IMR-90 (cell line): ENCODE measurements at places on chromosomes 6 and 20. TPM values are rescaled to one million over a fixed set of nuclear protein-coding genes. Genes with fewer than 3 reads are reported as not detected.

DNA sequence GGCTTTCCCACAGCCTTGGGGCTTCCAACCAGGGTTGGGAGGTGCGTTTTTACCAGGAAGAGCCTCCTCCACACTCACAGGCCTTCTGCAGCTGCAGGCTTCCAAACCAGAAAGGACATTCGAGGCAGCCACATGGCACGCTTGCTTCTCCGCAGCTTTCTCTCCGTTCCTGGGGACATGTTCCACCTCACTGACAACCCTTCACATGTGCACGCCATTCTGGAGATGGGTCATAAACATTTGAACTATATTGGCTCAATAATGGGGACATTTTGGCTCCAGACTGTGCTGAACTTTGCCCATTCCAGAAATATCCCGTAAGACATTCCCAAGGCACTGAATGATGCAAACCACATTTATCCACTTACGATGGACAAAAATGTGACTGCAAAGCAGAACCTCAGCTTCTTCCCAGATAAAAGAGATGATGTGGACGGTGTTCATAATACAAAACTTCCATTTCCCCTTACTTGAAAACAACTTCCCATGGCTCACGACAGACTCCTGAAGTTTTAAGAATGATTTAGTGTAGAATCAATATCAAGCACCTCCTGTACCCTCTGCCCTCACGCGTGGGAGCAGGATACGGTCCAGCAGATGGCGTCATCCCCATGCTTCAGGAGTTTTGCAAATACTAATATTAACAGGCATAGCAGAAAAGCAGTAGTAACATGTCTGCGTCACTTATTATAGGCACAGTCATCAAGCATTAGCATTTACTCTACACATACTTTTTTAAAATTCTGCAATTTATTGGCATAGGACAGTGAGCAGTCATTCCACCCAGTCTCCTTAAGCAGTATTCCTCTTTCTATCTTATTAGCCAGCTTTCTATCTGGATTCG lies 25.4 kb upstream of the FOXF2 start:
- DNase-seq = peak; percentile 68

DNA sequence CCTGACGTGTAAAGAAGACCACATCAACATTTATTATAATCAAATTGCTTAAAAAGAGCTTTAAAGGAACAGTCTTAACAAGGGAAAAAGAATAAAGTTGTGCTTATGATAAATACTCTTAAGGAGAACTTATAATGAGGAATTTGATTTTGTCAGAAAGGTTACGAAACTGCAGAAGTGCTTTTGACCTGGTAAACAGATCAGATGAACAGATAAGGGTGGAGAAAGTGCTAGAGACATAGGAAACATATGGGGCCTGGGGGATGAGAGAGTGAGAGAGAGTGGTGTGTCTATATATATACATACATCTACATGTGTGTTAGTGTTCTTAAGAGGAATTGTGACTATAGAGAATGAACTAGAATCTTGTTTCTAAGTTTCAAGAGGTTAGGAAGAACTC lies 186.2 kb upstream of the GJE1 start:
- no peak for DNase-seq

GRCh38 chr6:51450248-51450957 lies 631.7 kb downstream of the TFAP2B start:
- no peak for DNase-seq

The PPP1R3D gene
- total RNA-seq = 2.7 and 4.7 TPM in 2 replicates

GRCh38 chr6:36713846-36714245 lies 16.2 kb downstream of the RAB44 start:
- DNase-seq = no peak

The KHDC1L gene
- total RNA-seq = 0.18 TPM in 1 of 2 replicates, not detected in the other

DNA sequence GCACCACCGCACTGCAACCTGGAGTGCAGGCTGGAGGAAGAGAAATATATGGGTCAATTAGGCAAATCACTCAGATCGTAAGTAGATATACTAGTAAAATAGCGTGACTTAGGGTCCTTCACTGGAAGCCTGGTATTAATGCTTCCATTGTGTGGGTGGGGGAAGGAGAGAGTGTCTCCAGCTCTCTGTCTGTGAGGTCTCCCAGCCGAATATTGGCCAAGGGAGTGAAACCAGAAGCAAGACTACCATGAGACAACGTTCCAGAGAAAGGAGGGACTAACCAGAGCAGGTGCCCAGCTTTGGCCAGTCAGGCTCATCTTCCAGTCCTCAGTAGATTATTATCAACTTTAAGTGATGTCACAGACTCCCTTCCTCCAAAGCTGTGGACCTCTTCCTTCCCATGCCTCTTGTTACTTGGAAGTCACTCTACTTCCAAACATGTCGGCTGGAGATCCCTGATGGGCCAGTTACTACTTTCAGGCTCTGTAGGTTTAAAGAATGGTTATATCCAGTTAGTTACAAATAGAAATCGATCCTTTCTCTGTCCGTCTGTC lies 28.8 kb downstream of the MTHFD1L start:
- no peak for DNase-seq

DNA sequence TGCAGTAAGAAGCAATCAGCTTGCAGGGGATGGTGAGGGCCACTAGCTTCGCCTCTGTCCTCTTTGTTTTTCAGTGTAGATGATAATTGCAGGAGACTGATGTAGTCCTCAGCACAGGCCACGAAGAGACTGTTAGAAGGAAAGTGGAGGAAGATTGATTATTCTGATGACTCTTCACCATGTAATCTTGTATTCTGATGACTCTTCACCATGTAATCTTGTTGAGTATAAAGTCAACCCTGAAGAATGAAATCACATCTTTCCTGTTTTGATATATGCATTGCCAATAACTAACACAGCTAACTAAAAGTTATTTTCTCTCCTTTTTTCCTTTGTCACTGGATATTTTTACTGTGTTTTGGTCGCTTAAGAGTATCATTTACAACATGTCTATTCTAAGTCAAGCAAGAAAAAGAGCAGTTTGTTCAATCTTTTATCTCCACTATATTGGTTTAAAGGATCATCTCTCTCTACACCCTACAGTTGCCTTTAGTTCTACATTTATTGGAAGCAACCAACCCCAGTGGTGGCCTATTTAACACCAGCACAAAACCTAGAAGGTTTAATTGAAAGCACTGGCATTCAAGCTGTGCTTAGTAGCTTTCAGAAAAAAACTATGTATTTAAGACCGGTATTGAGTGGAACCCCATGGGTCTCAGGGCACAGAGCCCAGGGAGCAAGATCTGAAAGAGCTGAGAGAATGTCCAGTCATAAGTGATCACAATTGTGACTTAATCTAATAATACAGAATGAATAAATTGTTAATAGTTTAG lies 107.2 kb upstream of the BTBD3 start:
- DNase-seq = peak; percentile 91

- DNase-seq = no peak
Measured at GRCh38 chr6:67265996-67266921, 1368.8 kb upstream of the ADGRB3 start.

- no peak for DNase-seq
Measured at GRCh38 chr20:43981540-43981939, 66.9 kb downstream of the TOX2 start.

- no peak for DNase-seq
Measured at GRCh38 chr6:22334778-22335177, 37.9 kb upstream of the PRL start.

GRCh38 chr6:7215131-7215530 lies 97.9 kb downstream of the SSR1 start:
- peak; percentile 70 for DNase-seq

The NFS1 gene
- 11.4 and 16.5 TPM in 2 replicates for total RNA-seq

GRCh38 chr6:154478021-154478700 lies 32.3 kb downstream of the CNKSR3 start:
- DNase-seq = peak; percentile 23

- no peak for DNase-seq
Measured at GRCh38 chr20:59207742-59208357, 44.2 kb downstream of the ZNF831 start.

DNA sequence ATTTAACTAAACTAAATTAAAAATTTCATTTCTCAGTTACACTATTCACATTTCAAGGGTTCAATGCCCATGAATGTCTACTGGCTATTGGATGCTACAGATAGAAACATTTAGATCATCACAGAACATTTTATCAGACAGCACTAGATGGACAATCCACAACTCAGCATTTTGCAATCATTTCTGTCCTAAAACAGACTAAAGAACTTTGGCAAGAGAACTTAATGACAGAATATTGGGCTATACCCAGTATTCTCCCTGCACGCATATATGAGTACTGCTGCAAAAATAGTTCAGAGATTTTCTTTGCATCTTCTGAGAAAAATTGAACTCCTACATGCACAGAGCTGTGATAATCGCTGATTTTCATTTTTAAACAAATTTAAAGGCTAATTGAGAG lies 36.1 kb upstream of the FBXO30 start:
- DNase-seq = no peak

The PPIL6 gene
- 0.18 and 1.4 TPM in 2 replicates for total RNA-seq

GRCh38 chr20:44761423-44761822 lies 15.8 kb downstream of the KCNK15 start:
- DNase-seq = no peak

DNA sequence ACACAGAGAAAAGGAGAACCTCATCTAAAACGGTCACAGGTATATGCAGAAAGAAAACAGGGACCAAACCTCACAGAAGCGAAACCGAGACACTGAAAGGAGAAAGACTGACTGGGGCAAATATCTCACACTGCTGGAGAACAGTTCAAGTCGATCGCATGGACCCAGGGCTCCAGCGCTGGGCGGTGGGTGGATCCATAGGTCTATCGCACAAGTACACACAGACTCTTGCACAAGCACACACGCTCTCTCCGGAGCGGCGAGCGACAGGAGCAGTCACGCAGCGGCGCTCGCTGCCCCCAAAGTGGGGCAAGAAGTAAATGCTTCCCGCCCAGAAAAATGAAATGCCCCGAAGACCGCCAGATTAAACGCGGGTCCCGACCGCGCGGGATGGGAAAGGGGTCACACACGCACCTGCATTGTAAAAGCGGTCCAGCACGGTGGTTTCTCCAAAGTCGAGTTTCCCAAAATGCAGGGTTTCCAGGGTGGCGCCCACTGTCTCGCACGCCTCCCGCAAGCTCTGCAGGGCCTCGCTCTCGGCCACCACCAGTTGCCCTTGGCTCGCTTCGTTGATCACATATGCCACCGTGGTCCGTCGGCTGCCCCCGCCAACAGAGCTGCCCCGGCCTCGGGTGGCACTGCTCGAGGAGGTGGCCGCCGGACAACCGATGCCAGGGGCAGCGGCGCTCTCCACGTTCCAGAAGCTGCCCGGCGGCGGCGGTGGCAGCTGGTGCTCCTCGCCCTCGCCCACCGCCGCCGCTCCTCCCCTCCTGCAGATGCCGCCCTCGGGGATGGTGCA lies 782 bp downstream of the MAP3K5 start:
- peak; percentile 67 for DNase-seq

The LY6G6F gene
- not detected in 2 replicates for total RNA-seq

GRCh38 chr6:126905917-126906316 lies 212.6 kb upstream of the RSPO3 start:
- DNase-seq = no peak

- no peak for DNase-seq
Measured at GRCh38 chr20:57838670-57839151, 128.9 kb upstream of the PMEPA1 start.

The NKAPL gene
- total RNA-seq = 0.54 and 0.83 TPM in 2 replicates

DNA sequence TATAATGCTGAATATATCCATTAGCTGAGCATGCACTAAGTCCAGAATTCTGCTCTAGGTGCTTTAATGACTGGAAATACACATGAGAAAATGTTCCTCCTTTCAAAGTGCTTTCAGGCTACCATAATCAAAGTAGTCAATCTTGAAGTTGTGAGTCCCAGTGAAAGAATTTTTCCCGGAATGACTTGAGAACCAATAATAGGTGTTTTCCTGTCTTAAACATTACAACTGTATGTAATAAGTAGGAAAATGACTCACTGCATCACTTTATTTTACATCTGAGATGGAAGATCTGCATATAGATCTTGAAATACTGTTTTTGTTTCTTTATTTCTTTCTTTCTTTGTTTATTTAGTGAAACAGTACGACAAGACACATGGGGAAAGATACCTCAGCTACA lies 437.4 kb upstream of the JAG1 start:
- peak; percentile 51 for DNase-seq

DNA sequence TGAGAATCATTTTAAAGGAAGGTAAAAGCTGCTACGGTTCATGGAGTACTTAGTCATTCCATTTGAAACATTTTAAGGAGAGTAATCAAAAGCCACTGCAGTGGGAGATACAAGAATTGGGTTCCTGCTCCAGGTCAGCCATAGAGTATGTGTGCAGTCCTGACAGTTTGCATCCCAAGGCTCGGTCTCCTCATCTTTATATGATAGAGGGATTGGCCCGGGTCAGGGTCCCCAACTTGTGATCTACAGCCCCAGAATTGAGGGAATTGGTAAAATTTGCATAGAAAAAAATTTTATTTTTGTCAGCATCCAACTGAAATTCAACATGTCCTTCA lies 147.4 kb upstream of the PRND start:
- DNase-seq = no peak

The DDAH2 gene
- total RNA-seq = 40.0 and 40.7 TPM in 2 replicates

The C6orf52 gene
- total RNA-seq = not detected in 2 replicates

The B3GALT4 gene
- 0.72 and 0.83 TPM in 2 replicates for total RNA-seq

- DNase-seq = no peak
Measured at GRCh38 chr6:169763881-169764280, 12.5 kb downstream of the ERMARD start.

DNA sequence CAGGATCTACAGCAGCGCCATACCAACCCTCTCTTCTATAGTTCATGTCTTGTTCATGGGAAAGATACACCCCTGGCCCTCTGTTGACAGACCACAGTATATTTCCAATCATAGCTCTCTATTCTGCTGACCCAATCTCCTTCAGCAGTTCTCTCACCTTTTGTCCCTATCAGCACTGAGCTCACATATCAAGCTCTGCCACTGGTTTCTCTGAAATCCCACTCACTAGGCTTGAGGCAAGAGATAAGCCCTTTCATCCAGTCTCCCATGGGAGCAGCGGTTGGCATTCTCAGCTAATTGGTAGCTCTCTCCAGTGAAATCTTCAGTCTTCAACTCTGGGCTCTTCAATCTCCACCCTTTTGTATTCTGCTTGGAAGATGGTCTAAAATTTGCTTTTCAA lies 313.4 kb downstream of the GJA1 start:
- DNase-seq = no peak
